Activated T-helper 9 cell treated with anti-CD3 and anti-CD28 coated beads, Interleukin-2, amount 50 U/mL, for 16 hours (primary cell): ENCODE measurements at places on chromosomes 1 and 21.

DNA sequence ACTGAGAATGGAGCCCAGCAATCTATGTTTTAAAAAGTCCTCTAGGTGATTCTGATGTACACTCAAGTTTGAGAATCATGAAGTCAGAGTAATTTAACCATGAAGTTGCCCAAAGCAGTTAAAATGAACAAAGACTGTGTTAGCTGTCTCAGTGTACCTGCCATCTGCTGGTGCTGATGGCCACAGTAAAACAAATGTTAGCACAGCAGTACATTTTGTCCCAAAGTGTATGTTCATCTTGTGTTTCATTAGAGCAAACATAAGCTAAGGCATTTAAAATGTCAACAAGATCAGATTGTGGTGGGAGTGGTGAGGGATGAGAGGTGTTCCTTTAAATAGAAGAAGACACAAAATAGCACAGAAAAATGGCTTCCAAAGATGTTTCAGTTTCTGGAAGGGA, 31.1 kb downstream of the FYB2 start:
- no peak for DNase-seq

DNA sequence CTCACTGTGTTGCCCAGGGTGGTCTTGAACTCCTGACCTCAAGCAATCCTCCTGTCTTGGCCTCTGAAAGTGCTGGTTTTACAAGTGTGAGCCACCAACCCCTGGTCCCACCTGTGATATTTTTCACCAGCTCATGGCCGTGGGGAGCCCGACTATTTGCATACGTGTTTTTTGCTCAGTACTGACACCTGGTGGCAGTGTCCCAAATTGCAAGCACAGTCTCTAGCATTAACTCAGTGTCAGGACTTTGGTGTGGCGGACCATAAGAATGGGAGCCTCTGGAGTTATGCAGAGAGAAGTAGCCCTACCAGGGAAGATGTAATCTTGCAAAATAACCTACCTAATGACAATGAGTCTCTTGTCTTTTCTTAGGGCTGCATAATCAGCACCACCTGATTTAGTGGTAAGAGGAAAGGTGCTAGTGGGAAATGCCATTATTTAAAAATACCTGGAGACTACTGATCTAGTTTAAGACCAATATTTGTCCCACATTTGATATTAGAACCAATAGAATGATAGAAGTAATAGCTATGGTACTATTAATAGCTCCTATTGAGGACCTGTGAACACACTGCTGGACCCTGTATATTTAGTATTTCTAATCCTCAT, 305.4 kb downstream of the DISC1 start:
- DNase-seq: no peak

DNA sequence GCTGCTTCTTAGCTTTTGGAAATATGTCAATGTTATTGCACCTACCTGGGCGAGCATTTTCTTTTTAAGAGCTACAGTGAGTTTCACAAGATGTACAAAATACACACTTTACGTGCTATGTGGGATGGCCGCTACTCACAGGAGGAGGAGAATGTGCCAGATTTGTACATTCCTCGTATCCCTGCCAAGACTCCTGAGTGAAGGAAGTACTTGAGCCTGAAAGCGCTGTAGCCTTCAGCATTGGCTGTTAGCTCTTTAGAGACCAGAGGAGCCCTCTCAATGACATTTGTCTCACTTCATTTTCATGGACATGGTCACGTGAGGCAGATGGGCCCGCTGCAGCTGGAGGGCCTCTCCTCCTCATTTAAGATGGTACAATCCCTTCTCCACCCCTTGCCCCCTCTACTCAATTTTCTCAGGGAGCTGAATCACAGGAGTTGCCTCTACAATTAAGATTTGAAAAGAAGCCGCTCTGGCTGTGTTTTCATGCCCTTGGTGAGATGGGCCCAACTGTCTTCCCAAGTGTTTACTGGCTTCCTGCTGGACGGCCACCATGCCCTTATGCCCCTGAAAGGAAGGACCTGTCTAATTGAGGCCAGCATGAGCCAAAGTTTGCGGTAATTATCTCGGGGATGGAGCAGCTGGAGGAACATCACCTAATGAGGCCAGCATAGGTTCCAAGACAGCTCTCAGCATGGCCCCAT, 442.6 kb downstream of the PRDM2 start:
- no peak for DNase-seq

GRCh38 chr1:52238887-52239707, 97.2 kb downstream of the ZFYVE9 start:
- DNase-seq: no peak

DNA sequence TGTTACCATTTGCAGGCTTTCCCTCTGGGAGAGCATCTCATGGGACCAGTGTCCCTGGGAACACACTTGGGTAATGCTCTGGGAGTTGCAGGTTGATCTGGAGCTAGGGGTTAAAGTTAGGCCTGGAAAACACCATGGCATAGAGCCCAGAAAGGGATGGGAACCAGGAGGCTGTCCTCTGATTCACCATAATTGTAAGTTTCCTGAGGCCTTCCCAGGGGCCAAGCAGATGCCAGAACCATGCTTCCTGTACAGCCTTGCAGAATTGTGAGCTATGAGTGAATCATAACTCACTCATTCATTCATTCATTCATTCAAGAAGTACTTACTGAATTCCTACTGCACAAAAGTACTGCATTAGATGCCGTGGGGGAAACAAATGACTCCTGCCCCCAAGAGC, 50.0 kb downstream of the LACTBL1 start:
- DNase-seq: no peak

DNA sequence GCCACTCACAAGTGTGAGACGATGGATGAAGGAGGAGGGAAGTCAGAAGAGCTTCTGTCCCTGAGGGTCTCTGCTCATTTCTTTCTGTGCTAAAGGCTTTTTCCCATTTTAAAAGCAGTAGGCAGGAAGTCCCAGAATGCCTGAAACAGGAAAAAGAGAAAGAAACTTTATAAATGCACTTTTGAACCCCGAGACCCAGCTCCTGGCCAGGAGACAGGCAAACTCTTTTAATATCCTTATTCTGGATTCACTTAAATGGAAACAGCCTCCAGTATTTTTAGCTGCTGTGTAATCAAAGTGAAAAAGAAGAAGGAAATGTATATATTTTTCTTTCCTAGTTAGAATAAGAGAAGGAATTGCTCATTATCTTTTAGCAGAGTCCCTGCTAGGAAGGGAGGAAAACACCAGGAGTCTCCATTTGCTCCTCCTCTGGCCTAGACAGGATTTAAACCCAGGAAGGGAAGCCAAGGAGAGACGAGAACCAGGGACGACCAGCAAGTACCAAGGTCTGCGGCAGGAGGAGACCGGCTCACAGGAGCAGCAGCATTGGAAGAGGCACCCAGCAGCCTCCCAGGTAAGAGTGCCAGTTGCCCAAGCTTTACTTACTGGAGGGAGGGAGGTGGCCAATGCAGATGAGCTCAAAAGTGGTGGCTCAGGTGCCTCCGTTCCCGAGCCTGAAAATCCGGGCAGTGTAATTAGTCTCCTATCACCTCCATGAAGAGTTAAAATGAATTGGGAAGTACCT, at the start of gene TNN:
TNN (plus strand) TSS at position 472 of the 745 bp plus-strand sequence. CDS start 9,586 bp downstream, outside the sequence.
- no peak for DNase-seq

DNA sequence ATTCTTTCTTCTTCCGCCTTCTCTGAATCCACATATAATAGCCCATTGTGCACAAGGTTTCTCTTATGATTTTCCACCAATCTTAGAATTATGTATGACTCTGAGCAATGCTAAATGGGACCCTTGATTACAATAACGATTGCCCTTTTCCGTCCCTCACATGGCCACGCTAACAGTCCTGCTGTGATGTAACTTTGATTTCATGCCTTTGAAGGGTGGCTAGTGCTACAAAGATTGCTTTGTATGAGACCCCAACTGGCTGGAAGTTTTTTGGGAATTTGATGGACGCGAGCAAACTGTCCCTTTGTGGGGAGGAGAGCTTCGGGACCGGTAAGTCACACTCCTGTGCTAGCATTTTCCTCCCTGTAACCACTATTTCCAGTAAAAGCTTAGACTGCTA, 45.3 kb downstream of the PGM1 start:
- no peak for DNase-seq

DNA sequence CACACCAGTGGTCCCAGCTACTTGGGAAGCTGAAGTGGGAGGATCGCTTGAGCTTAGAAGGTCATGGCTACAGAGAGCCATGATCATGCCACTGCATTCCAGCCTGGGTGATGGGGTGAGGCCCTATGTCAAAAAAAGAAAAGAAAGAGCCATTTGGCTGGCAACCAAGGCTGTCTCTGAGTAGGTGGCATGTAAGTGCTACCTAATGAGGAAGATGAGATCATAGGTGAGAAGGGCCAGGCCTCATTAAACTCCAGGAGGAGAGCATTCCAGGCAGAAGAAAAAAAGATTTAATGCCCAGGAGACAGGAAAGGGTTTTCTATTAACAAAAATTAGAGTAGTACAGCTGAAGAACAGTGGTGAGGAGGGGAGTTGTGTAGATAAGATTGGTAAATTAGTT, 103.4 kb upstream of the ZNF678 start:
- DNase-seq: no peak

GRCh38 chr21:44596068-44596725, 3.9 kb upstream of the KRTAP10-6 start:
- no peak for DNase-seq
